ENCODE measurements at places on chromosomes 6 and 20.

DNA sequence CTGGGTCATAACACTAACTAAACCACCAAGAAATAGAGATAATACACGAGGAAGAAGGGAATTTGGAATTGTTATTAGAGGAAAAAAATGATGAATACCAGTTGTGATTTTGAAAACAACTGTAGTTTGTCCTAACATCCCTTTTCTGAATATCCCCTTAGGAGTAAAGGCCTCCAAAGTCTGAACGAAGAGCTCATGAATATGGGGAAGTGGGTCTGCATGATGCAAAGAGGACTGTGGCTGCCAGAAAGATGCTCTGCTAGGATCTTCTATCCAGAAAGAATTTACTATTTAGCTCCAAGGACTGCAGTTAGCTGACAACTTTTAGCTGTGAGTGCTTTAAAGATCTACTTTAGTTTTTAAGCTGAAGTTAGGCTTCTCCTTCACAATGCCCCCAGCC lies 308.8 kb upstream of the HS3ST5 start:
- no peak for DNase-seq

DNA sequence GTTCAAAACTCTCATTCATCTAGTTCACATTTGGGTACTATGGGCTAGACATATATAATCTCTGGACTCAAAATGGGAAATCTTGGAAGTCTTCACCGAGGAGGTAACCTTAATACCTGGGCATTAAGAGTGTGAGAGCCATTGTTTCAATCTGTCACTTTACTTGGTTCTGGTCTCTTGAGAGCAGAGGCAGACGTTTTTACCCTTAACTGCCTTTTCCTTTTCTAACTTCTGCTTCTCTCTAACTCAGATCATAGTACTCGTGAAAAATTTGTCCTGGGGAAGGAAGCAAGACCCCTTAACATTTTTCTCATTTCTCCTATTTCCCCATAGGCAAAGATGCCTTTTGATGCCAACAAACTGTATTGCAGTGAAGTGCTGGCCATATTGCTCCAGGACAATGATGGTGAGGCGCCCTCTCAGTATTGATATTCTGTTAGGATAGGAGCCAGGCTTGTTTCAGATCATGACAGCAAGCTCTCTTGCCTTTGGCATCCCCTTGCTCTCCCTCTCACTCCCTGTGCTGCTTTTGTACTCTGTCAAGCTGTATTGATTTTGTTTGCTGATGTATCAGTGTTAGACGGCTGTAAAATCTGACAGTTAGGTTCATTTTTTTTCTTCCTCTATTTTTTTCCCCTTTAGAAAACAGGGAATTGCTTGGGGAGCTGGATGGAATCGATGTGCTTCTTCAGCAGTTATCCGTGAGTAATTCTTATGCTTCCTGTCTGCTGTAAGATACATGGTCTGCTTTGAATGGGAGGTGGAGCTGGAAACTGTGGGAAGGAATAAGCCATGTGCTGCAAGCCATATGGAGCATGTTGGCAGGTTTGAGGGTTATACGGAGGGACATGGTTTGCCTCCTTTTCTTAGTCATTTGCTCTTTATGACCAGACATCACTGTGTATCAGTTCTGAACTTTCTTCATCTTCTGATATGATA lies 83.5 kb downstream of the CTNNBL1 start:
- DNase-seq, result no peak

- DNase-seq, result no peak
Measured at GRCh38 chr6:105897131-105897530, 189.0 kb upstream of the PRDM1 start.

- no peak for DNase-seq
Measured at GRCh38 chr6:150999107-150999506, 133.6 kb downstream of the MTHFD1L start.

GRCh38 chr6:139939189-139939979 lies 564.9 kb upstream of the CITED2 start:
- DNase-seq, result no peak

GRCh38 chr6:150016324-150017185 lies 8.8 kb downstream of the RAET1L start:
- peak; percentile 83 for DNase-seq

- DNase-seq, result no peak
Measured at GRCh38 chr6:62516291-62517141, 230.5 kb upstream of the KHDRBS2 start.

DNA sequence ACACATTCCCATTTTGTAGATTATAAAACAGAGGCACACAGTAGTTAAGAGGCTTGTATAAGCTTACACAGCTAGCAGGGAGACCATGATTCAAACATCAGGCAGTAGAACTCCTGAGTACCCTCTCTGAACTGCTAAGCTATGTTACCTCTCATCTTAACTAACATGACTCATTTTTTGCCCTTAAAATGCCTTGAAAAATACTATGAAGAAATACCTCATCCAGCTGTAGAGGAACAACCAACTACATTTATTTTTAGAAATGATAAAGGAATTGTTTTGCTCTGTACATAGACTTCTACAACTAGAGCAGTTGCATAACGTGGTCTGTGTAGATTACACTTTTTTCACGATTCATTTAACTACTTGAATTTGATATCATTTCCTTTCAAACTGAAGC lies 102.1 kb downstream of the FLRT3 start:
- no peak for DNase-seq

DNA sequence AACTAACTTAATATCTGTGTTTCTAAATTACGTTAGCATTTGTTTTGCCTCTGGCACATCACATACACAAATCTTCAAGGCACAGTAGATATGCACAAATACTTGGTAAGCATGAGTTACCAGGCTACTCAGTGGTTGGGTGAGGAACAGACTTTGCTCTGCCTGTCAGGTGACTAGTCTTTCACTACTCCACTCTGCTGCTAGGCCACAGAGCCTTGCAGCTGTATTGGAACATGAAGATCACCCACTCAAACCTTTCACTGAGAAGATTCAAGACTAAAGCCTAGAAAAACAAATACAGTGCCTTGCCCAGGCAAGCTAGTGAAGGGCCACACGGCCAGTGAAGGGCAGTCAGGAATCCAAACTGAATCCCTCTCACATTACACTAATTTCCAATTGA lies 47.0 kb downstream of the DTNBP1 start:
- DNase-seq, result no peak

GRCh38 chr20:48212806-48213509 lies 427.7 kb upstream of the SULF2 start:
- no peak for DNase-seq

DNA sequence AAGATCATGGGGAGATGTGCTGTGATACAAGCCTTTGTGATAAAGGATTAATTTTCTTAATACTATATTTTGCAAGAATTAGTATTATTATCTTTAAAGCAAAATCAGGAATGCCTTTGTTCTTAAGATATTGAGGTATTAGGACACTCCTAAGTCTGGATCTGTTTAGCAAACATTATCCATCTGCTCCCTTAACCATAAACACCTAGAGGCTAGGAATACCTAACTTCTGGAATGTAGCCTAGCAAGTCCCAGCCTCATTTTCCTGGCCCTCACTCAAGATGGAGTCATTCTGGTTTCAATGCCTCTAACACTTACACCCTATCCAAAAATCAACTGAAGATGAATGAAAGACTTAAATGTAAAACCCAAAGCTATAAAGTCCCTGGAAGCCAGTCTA lies 106.3 kb upstream of the GJE1 start:
- no peak for DNase-seq

Data from CD4-positive, alpha-beta T cell treated with Interferon alpha-2 for 1 hour (primary cell).